ENCODE measurements at places on chromosomes 4 and X.

GRCh38 chr4:41132055-41132683 lies 82.2 kb downstream of the APBB2 start:
- DNase-seq: no peak

DNA sequence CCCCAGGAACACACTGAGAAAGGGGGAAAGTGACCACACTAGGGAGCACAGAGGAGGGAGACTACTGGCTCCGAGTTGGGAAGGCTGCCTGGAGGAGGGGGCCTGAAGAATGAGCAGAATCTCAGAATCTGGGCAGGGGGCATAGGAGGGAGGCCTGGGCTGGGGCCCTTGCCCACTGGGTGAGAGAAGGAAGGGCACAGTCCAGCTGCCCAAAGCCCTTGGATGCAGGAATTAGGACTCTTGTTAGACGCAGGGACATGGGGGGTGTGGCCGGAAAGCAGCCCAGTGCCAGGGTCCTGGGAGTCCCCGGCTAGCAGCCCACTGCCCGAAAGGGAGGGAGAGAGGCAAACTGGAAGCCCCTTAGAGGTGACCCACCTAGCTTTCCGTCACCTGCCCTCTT lies 1.9 kb upstream of the DUSP9 start:
- no peak for DNase-seq

- DNase-seq: no peak
These were observed 30.7 kb upstream of the SPON2 start for GRCh38 chr4:1203026-1203616.

DNA sequence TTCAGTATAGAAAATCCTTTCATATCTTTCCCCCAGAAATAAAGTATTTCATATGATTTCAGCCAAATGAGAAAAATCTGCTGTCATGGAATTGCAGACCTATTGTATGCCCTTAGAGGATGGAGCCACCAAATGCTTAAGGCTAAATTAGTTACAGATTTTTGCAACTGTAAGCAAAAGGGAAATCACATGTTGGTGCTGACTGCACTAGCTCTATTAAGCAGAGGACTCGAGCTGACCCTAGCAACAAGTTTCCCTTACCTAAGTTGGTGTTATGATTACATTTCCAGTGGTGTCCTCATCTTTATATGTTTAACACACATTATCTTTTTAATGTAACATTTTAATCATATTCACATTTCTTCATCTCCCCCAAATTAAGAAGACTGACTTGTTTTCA lies 58.3 kb upstream of the DOCK11 start:
- DNase-seq: no peak

DNA sequence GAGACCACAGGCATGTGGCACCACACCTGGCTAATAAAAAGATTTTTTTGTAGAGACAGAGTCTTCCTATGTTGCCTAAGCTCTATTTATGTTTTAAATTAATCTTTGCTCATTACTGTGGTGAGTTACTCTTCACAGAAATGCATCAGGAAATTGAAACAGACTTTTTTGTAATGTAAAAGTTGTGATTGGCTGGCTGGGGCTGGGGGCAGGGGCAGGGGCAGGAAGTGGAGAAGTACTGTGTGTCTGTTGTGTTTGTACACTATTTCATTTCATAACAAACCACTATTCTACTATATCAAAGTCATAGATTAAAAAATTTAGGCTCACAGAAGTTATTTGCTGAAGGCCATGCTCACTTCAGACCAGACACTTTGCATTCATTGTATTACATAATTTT lies 19.1 kb upstream of the ABRAXAS1 start:
- no peak for DNase-seq

DNA sequence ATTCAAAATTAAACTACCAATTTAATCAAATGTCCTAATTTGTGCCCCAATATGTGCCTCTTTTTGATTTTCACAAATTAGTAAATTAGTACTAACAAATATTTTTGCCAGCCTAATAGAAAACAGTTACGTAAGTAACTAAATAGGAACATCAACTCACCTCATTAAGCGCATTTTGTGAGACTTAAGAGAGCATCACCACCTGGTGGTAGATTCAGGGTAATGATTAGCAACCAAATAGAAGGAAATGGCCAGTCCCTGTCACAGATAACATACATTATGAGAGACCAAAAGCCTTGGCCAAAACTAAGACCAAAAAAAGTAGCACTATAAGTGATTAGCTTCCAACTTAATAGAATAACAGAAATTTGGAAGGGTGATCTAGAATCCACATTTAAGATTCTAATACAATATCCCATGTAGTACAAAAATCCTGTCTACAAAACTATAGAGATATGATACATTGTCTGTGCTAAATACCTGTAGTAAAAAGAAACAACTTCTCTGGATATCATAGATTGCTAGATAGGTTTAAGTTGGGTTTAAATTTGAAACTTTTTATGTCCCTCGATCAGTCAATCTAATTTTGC lies 46.7 kb downstream of the C4orf46 start:
- DNase-seq: no peak

- DNase-seq: no peak
These were observed 674.3 kb upstream of the AMOT start for GRCh38 chrX:113514906-113515305.

- DNase-seq: no peak
These were observed at the start of gene P2RY10 for GRCh38 chrX:78945186-78945912. P2RY10 (plus strand) TSS chrX:78945391; CDS start chrX:78960521, 15,130 bp downstream.

DNA sequence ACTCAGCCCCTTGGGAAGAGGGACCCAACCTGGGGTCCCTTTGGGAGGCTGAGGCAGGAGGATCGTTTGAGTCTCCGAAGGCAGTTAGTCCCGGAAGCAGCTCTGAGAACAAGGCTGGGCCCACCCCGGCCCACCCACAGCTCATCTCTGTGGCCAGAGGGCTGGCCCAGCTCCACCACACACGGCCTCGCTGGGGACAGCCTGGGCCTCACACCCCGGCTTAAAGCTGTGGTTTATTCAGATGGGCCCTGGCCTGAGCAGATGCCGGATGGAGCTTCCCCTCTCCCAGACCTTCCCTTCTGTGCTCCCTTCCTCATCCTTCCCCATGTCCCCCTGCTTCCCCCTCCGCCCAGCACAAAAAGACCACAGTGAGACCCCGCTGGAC lies 54.4 kb downstream of the FAM53A start:
- DNase-seq: no peak

DNA sequence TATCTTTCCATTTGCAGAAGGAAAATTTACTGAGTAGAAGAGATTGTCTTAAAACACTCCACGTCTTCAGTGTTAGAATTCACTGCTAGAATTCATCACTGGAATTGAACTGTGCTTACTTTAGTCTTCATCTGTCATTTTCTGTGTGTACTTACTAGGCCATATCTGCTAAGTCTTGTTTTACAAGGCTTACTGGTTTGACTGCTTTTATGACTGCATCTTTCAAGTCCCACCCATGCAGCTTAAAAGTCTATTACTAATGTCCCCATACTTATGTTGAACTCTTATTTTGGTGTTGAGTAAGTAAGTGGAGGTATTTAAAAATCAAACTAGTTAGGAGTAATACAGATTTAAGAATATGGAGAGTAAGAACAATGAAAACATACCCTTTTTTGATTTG lies 14.6 kb downstream of the CLCN3 start:
- DNase-seq: no peak

DNA sequence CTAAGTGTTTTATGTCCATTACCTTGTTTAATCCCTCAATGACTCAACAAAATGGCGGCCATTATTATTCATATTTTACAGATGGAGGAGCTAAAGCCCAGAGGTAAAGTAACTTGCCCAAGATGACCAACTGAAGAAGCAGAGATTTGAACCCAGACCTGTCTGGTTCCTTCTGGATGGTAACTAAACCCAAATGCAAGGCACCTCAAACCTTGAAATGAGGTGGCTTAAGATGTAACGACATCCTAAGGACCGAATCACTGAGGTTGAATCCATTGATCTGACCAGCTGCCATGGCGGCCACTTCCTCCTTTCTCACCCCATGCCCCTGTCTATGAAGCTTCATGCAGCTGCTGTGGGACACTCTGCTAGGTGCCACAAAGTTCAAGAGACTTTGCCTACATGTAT lies 932 bp downstream of the TLR10 start:
- no peak for DNase-seq

DNA sequence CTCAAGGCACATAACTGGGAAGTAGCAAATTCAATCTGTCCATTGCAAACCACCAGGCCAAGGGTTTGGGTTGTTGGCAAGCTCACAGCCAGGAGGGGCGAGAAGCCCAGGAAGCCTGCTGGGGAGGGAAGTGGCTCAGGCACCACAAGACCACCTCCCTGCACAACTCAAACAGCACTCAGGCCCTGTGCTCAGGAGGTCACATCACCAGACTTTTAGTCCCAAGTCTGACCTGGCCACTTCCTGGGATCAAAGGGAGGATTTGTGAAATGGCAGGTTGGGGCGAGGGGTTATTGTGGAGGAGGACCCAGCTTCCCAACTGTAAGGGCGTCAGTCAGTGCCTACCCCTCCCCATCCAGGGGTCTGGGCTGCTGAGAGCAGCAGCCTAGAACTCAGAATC lies 2.3 kb downstream of the ATP5ME start:
- DNase-seq: no peak

GRCh38 chrX:142884881-142885280 lies 140.8 kb upstream of the SPANXN4 start:
- no peak for DNase-seq

DNA sequence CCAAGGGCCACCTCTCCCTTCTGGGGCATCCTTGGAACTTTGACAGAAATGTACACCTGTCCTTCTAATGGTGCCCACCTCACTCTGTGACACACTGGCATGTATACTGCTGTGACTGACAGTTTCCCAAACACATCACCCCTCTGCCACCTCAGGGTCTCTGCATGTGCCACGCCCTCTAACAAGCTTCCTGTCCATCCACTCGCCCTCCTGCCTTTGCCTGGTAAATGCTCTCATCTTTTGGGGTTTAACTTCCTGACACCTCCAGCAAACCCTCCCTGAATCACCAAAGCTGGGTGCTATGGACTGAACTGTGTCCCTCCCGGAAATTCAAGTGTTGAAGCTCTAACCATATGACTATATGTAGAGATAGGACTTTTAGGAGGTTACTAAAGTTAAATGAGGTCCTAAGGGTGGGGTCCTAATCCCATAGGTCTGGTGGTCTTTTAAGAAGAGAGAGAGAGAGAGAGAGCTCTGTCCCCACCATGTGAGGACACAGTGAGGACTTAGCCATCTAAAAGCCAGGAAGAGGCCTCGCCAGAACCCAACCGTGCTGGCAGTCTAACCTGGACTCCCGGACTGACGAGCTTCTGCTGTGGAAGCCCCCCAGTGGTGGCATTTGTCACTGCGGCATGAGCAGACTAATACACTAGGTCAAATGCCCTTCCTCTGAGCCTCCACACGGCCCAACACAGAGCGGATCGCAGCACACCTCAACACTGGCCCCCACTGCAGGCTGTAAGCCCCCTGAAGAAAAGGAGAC lies 95.6 kb downstream of the AFAP1 start:
- DNase-seq: peak; percentile 58

DNA sequence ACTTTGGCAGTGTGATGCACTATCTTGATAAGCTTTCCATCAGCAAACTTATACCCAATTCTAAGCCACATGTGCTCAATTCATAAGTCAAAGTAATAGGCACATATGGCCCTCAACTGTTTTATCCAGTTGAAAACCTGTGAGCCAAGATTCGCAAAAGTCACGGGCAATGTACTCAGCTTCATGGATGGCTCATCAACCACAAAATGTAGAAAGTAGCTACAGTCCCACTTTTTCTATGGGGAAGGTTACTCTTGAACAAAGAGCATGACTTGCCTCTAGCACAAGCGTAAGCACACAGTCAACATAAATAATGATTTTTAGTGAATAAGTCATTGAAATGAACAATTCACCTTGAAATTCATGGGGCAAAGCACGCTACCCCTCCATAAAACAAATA lies 25.1 kb upstream of the DDX53 start:
- DNase-seq: no peak

GRCh38 chr4:183843248-183843671 lies 61.8 kb upstream of the STOX2 start:
- DNase-seq: no peak

GRCh38 chr4:152304220-152304619 lies 231.7 kb downstream of the FBXW7 start:
- no peak for DNase-seq

DNA sequence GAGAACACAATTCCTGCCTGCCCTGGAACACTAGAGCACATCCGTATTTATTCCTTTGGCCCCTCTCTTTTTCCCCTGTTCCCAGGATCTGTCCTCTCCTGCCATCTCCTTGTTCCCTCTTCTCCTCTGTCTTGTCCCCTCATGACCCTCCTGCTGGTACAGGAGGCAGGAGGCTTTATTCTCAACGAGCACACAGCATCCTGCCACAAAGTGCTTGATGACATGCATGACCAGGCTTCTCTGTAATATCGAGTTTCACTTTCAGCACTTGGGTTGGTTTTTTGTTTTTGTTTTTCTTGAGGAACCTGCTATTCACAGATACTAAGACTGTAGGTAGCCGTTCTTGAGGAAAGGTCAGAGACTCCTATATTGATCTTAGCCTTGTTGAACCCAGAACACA lies 35.3 kb downstream of the NALF2 start:
- DNase-seq: no peak

DNA sequence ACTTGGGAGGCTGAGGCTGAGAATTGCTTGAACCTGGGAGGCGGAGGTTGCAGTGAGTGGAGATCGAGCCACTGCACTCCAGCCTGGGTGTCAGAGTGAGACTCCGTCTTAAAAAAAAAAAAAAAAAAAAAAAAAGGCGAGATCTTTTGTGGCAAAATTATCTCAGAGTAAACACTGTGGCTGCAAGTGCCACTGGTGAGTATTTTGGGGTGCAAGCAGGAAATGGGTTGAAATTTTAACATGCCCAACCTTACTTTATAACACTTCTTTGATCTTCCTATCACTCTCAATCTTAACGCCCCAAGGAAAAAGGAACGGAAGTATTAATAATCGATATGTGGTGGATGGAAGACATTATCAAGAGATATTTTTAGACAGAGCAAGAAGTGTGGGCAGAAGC lies 32.1 kb downstream of the SLC34A2 start:
- DNase-seq: no peak

- DNase-seq: no peak
These were observed 13.3 kb upstream of the CD99 start for GRCh38 chrX:2677764-2678163.

DNA sequence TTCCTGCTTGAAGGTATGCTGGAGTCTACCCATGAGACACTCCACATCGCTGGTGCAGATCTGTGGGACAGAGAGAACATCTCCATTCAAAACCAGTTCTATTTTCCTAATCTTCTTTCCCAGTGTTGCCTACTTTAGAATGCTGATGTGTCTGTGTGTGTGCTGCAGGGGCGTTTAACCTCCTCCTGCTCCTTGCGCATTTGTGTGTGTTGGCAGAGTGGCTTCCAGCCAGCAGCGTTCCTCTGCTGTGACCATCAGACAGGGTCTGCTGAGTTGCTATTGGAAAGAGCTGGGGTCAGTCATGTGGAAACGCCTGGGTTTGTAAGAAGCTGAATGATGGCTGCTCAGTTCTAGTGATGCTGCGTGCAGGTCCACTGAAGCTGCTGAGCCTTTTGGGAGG lies 223.6 kb downstream of the RBMX2 start:
- no peak for DNase-seq

- DNase-seq: no peak
These were observed 99.6 kb upstream of the INTU start for GRCh38 chr4:127533028-127533700.

GRCh38 chrX:63922221-63922620 lies 137.2 kb upstream of the ARHGEF9 start:
- DNase-seq: no peak

Data from activated T-helper 9 cell treated with anti-CD3 and anti-CD28 coated beads, Interleukin-2, amount 50 U/mL, for 16 hours (primary cell).